ENCODE measurements at places on chromosomes 13 and 19.

DNA sequence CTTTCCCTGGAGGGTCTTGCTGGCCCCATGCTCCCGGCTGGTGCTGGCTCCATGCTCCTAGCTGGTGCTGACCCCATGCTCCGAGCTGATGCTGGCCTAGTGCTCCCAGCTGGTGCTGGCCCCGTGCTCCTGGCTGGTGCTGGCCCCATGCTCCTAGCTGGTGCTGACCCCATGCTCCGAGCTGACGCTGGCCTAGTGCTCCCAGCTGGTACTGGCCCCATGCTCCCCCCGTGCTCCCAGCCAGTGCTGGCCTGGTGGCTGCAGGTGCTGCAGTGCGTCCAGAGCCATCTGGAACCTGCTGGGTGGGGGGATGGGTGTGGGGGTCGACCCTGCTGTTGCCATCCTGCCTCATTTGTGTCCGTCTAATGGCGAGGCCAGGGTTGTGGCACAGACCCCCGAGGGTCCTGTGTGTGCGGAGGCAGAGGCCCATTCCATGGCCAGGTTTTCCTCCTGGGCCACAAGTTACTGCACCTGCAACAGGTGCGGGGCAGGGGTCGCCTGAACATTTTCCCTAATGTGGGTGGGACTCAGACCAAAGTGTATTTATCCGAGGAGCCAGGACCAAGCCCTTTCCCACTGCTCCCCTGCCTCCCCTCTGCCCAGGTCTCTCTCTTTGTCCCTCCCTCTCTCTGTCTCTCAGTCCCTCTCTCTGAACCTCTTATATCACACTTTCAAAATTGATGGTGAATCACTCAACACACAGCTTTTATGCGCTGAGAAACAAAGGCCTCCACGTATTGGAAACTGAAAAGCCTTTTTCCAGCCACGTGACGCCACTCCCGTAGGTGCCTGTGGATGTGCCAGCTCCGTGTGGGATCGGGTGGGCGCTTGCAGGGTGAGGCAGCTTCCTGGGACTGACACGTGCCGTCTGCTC is 45.1 kb downstream of the MCF2L start:
- no peak for DNase-seq

- DNase-seq: no peak
Observed at GRCh38 chr13:111973605-111974340, 93.2 kb upstream of the SOX1 start.

- DNase-seq: no peak
Observed at GRCh38 chr13:113413178-113413897, 40.0 kb downstream of the ADPRHL1 start.

DNA sequence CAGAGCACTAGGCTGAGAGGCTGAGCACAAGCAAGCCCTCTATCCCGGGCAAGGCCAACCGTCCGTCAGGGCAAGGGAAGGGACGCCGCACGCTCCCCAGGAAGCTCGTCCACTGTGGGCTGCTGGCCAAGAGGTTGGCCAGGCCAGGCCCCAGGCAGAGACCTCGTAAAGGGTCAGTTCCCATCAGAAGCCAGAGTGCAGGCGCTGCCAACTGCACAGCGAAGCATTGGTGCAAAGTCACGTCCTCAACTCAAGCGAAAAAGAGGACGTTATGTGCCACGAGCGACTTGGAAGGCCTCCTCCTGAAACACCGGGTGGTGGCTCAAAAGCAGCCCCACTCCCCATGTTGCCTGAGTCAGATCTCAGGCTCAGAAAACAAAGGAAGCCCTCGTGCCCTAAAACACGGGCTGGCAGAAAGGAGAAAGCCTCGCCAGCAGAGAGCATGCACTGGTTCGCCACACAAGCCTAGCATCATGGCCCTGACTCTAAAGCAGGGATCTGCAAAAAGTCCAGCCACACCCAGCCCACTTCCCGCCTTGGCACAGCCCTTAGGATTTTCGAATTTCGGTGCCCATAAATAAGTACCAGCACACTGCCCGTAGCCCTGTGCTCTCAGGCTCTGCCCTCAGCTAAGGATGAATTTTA is 4.7 kb downstream of the AKAP8 start:
- no peak for DNase-seq

DNA sequence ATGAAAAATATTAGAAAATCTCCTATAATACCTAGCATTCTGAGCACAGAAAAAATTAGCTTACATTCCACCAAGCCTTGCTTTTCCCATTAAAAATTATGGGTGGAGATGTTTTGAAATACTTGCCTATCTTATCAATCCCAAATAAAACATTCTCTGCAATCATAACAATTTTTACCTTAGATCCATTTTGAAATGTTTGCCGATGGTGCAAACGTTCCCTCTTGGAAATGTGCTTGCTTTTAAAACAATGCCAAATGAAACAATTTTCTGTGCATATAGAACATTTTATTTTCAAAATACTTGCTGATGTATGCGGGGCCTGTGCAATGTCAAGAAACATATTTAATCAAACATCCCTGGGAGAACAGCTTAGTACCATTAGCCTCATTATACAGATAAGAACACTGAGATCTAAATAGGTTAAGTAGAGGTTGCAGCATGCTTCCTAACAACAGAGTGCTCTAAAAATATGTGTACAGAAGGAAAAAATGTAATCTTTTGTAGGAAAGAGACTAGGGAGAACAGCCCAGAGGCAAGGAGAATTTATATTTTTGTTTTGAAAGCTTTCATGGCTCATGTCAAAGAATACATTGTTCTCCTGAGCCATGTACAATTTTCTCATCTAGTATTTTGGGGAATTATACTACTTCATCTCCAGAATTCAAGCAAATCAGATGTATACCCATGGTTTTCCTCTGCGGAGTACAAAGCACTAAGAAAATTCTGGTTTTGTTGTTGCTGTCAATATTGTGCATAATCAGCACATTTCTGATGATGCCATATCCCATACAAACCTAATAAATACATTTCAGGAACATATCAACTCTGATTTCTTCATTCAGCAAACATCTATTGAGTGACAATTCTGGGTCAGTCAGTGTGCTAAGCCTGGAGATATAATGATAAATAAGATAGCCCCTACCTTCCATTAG is 25.9 kb upstream of the FNDC3A start:
- DNase-seq: no peak

DNA sequence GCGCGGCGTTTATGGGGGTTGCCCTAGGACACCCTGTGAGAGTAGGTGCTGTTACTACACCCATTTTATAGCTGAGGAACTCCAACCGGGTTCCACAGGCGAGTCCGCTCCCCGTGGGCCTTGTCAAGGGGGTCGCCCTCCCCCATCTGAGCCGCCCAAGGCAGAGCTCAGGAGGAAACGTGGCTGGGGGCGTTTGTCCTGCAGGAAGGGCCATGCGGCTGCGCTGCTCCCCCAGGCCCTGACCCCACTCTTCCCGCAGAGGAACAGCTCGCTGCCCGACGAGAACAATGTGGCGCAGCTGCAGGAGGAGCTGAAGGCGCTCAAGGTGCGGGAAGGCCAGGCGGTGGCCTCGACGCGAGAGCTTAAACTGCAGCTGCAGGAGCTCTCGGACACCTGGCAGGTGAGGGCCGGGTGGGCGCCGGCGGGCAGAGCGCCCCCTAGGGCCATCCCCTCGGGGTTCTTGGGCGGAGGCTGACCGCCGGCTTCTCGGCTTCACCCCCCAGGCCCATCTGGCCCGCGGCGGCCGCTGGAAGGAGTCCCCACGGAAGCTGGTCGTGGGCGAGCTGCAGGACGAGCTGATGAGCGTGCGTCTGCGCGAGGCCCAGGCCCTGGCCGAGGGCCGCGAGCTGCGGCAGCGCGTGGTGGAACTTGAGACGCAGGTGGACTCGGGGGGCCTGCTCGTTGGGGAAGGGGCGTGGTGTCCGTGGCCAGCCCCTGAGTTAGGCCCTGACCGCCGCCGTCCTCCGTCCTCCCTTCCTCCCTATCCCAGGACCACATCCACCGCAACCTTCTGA is 12.4 kb downstream of the PRR36 start:
- DNase-seq: no peak

- no peak for DNase-seq
Observed at GRCh38 chr19:9342610-9343304, 18.8 kb downstream of the ZNF559 start.

DNA sequence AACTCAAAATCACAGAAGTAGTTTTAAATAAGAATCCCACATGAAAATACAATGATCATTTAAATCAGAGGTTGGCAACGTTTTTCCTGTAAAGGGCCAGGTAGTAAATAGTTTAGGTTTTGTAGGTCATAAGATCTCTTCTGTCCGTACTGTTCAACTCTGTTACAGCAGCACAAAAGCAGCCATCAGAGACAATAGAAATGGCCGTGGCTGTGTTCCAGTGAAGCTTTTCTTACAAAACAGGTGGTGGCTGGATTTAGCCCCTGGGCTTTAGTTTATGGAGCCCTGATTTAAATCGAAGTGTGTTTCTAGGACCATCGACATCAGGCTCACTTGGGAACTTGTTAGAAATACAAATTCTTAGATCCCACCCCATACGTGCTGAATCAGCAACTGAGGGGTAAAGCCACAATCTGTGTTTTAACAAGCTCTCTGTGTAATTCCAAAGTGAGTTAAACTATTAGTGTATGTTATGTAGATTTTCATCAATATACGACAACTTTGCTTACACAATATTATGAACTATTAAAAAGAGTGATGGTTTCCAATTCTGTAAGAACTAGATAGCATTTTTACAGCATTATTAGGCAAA is 54.8 kb upstream of the MIR17HG start:
- no peak for DNase-seq

DNA sequence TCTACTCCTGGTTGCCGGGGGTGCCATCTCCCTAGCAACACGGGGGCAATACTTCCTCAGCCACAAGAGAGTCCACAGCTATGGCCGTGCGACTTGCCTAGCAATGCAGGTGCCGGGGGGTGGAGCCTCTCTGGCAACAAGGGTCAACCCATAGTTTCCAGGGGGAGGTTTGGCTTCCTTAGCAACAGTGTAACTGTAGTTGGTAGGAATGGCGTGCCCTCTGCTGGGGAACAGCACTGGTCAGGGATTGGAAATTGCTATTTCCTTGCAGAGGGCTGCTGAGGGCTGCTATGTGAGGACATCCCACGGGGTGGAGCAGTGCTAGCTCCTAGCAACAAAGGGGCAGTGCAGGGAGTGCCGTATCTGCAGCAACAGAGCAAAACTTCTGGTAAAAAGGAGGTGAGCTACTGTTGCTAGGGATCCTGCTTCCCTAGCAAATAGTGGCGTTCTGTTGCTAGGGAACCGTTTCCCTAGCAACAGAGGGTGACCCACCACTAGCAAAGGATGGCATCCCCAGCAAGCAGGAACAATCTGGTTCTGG is 7.0 kb upstream of the TMC4 start:
- peak; percentile 35 for DNase-seq

GRCh38 chr13:87536899-87537298 is 134.3 kb upstream of the SLITRK5 start:
- no peak for DNase-seq

DNA sequence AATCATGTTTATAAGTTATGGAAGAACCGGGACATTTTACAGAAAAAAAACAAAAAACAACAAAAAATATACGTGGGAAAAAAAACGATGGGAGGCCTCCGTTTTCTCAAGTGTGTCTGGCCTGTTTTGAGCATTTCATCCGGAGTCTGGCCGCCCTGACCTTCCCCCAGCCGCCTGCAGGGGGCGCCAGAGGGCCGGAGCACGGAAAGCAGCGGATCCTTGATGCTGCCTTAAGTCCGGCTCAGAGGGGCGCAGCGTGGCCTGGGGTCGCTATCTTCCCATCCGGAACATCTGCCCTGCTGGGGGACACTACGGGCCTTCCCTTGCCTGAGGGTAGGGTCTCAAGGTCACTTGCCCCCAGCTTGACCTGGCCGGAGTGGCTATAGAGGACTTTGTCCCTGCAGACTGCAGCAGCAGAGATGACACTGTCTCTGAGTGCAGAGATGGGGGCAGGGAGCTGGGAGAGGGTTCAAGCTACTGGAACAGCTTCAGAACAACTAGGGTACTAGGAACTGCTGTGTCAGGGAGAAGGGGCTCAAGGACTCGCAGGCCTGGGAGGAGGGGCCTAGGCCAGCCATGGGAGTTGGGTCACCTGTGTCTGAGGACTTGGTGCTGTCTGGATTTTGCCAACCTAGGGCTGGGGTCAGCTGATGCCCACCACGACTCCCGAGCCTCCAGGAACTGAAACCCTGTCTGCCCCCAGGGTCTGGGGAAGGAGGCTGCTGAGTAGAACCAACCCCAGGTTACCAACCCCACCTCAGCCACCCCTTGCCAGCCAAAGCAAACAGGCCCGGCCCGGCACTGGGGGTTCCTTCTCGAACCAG is 1.8 kb upstream of the APOE start:
- DNase-seq: peak; percentile 62

GRCh38 chr19:14004619-14005348 is 1.3 kb downstream of the RFX1 start:
- peak; percentile 38 for DNase-seq

DNA sequence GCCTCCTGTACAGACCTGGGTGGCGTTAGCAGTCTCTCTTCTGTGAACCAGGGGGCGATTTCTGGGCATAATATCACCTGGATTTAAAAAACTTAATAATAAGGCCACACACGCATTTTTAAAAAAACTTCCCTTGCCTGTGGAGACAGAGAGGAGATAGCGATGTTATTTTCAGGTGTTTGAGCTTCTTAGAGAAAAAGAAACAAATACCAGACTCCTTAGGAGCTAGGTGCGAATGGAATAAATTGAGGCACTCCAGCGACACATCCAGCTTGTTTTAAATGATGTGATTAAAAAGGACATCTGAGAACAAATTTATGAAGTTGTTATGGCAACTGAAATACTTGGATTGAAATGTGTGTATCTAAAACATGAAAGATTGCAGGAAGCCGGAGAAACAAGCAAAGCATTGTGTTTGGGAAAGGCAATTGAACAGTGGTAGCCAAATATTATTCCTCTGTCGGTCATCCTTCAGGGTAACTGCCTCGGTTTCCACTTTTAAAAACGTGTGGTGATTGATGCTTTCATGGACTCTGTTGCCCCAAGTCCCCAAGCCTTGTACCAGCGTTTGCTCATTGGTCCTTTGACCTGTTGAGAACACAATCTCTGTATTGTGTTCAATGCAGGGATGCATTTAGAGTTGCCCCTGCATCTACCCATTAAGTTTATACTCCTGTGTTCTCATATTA is 158.7 kb downstream of the TM9SF2 start:
- no peak for DNase-seq

GRCh38 chr19:57599377-57599760 is 316 bp upstream of the ZNF530 start:
- DNase-seq: no peak

DNA sequence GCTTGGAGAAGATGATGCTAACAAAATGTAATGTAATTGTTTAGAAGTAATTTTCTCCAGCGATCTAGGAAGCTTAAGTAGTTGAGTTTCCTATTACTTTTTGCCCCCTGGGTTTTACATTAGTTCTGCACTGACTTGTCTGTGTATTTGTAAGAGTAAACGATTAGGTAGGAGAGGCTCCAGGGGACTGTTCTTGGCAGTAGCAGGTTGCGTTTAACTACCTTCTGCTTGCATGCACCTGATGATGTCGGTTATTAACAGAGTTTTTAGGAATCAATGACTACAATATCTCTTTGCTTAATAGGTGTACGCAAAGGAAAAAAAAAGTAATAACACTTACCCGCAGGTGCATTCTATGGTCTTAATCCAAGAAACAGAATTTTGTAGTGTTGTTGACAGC is 18.3 kb upstream of the UGGT2 start:
- no peak for DNase-seq

All from fibroblast of mammary gland (primary cell).